Activated CD4-positive, alpha-beta T cell treated with anti-CD3 and anti-CD28 coated beads for 24 hours (primary cell): ENCODE measurements at places on chromosomes 4 and X.

GRCh38 chrX:153897899-153898298, 6.6 kb upstream of the AVPR2 start:
- DNase-seq: no peak

- DNase-seq: no peak
Observed at GRCh38 chr4:39435659-39436563, 22.8 kb downstream of the RPL9 start.

DNA sequence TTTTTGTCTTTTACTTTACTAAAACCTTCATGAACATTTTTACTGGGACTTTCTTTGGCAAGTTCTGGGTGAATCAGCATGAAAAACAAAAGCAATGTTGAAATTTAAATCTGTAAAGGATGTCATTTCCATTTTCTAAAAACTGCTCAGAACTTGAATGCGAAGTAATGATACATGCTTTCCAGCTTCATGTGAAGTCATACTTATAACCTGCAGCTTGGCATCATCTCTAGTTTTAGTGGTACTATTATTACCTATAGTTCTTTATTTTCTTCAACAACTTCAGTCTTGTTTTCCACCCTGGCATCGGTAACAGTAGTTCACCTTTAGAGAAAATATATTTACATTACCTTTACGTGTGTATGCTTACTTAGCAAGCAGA, 421.4 kb upstream of the DIPK2B start:
- no peak for DNase-seq

DNA sequence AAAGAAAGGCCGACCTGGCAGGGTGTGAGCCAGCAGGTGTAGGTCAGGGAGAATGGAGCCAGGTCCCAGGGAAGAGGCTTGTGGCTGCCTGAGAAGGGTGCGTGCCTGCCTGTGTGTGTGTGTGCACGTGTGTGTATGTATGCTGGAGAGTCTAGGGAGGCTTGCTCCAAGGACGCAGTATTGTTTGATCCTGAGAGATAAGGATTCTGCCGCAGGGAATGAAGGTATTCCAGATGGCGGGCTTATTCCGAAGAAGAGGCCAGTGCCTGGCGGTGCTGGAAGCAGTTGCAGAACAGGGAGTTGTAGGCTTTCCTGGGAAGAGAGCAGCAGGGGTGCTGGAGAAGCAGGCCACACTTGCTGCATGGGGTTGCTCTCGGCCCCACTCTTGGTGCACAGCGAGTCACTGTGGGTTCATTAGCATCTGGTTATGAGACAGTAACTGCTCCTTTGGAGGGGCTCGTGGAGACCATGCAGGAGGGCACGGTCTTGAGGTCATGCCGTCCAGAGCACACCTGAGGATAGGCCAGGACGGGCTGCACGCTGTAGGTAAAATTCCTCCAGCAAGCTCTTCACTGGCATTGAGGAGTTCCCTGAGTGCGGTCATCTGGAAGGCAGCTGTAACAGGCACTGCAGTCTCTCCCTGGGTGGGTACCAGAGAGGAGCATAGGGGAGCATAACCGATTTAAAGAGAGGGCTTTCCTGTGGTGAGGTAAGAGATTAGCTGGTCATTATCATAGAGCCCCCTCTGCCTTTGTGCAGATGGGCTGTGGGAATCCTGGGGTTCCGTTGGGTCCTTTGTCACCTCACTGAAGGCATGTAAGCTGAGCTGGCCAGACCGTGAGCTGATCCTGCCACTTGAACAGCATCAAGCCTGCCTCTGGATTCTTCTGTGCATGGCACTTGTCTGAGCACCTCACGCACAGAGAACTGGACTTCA, 29.9 kb upstream of the MSANTD1 start:
- DNase-seq: no peak

DNA sequence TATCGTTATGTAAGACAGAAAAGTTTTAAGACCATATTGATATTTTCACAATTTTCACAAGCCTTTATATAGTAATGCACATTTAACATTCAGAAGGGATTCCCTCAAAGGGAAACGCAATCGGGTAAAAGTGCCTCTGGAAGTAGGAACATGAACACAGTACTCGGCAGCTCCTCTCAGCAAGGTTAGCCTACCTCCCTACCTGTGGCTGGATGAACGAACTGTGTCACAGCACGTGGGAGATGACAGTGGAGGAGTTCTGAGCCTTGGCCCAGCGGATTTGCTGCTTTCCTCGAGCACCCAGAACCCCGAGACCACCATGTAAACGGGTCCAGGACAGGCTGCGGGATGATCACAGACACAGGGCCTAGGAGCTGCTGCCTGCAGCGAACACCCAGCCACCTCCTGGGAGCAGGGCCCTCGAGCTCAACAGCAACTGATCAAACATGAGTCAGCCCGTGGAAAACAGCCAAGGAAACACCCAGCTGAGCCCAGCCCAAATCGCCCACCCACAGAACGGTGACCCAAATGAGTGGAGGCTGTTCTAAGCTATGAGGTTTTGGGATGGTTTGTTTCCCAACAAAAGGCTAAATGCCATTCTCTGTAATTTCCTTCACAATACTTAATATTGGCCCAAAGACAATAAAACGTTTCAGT, 30.4 kb downstream of the FAT1 start:
- no peak for DNase-seq

GRCh38 chr4:125765941-125766340, 451.2 kb downstream of the FAT4 start:
- DNase-seq: no peak

DNA sequence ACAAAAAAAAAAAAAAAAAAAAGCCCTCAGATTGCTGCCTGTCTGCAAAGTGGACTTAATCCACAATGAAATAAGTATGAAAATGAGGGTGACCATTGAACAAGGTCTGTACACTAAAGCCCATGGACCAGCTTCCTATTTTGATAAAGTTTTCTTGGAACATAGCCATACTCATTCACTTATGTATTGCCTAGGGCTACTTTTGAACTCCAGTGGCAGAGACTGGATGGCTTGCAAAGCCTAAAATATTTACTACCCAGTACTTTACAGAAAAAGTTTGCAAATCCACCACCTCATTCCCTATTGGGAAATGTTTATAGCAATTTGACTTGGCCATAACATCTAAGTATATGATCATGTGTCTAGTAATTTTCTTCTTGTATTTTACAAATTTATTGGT, 481.7 kb downstream of the NAF1 start:
- DNase-seq: no peak

DNA sequence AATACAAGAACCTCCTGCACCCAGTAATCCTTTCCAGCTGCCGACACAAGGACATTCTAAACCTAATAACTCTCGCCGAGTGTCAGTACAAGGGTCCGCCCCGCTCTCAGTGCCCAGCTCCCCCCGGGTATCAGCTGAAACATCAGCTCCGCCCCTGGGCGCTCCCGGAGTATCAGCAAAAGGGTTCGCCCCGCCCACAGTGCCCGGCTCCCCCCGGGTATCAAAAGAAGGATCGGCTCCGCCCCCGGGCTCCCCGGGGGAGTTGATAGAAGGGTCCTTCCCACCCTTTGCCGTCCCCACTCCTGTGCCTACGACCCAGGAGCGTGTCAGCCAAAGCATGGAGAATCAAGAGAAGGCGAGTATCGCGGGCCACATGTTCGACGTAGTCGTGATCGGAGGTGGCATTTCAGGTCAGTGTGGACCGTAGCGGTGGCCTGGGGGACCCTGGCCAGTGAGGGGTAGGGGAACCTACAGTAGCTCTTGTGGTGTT, at the start of gene MAOA:
Gene MAOA, plus strand, starts transcription at position 295 of the 490 bp plus-strand sequence. Its CDS starts 43 bp downstream, at position 338.
- DNase-seq: no peak

GRCh38 chrX:129678614-129679195, 23.9 kb upstream of the APLN start:
- no peak for DNase-seq

- DNase-seq: no peak
Observed at GRCh38 chr4:181674315-181674875, 568.8 kb upstream of the TENM3 start.

DNA sequence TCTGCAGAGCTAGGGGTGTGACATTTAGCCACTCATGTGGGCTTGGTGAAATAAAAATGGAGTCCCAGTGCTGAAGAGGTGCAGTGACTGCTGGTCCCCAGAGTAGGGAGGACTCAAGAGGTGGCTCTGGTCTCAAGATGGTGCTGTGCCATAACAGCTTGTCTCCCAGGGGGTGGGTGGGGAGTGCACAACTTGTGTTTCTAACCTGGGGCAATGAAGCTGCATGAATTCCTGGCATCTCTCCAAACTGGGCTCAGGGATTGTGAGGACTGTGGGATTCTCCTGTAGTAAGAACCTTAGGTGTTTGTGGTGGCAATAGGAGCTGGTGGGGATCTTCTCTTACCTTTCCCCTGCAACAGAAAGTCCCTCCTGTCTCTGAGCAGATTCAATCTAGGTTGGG, 278.9 kb upstream of the SFRP2 start:
- DNase-seq: no peak

- no peak for DNase-seq
Observed at GRCh38 chrX:107374132-107374531, 75.3 kb upstream of the FRMPD3 start.

DNA sequence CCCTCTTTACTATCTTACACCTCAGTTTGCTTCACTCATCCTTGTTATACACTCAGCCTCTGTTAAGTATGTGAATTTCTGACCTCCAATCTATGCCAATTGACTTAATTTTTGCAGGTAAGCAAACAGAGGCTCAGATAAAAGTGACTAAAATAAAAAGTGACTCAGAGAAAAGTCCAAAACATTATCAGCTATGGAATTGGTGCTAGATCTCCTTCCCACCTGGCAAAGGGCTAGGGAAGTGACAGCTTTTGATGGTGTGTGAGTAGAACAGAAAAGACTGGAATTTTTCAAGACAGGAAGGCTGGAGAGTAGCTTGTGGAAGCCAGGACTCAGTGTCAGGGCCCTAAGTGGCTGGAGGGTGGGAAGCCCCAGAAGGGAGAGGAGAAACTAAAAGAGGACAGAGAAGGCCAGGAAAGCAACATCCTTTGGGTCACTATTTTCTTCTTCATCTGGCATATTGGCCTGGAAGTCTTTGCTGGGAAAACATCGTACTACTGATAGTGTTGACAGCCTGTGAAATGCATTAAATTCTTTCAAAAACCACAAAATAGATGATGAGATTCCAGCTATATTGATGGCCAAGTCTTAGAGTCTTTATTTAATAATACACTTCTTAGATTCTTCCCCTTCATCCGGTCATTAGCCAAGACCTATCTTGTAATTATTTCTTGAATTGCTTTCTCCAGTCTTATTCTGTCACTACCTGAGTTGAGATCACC, 392.8 kb downstream of the RAPGEF2 start:
- no peak for DNase-seq

GRCh38 chrX:46209768-46210167, 335.5 kb downstream of the ZNF674 start:
- DNase-seq: no peak

DNA sequence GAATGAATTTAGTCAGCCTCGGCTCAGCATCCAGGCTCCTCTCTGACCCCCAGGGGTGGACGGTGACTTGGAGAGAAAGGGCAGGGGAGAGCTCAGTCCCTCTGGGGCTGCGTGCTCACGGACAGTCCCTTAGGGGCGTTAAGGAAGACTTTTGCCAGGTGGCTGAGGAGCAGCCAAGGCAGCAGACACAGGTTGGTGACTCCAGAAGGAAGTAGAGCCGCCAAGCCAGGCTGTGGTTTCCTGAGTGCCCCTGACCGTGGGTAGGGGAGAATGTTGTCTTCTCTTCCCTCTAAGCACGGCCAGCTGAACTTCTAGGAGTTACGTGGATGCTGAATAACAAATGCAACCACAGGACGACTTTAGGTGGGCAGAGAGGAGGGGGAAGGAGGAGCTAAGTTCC, 91.0 kb upstream of the MTM1 start:
- no peak for DNase-seq

- no peak for DNase-seq
Observed at GRCh38 chr4:91621446-91621845, 682.3 kb upstream of the GRID2 start.
